Pancreas (tissue), 10 donors: ENCODE measurements at places on chromosomes 3 and 15. TPM values are rescaled to one million over a fixed set of nuclear protein-coding genes. Genes with fewer than 3 reads are reported as not detected.

Gene SLC22A13
- not detected for total RNA-seq

Gene NR1I2
- total RNA-seq = 0.12 TPM

Gene MIX23
- total RNA-seq = 12.9 TPM

Gene GNL3
- total RNA-seq = 33.8 TPM

Gene REC114
- total RNA-seq = not detected

Gene CADPS
- 16.1 TPM for total RNA-seq

Gene PARP15
- total RNA-seq = 0.16 TPM

Gene EPM2AIP1
- total RNA-seq = 8.7 TPM

DNA sequence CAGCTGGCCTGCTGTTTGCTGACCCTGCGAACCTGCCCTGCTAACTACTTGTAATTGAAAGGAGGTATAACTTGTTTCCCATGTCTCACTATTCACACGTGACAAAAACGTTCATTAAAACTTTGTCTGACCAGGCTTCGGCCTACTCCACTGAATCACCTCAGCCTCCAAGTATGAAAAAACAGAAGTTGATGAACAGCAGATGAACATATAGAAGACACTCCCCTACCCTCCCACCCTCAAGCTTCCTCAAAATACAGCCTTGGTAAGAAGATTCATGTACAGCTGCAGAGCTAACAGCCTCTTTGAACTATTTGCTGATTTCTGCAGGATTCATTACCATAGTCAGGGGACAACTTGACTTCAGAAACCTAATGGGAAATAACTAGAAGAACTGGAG is 10.7 kb downstream of the RBM15B start:
- no peak for DNase-seq

- no peak for DNase-seq
These were observed 330.9 kb upstream of the C2CD4B start for GRCh38 chr15:62495670-62496614.

GRCh38 chr3:36124118-36124796 is 256.0 kb upstream of the STAC start:
- DNase-seq = no peak

DNA sequence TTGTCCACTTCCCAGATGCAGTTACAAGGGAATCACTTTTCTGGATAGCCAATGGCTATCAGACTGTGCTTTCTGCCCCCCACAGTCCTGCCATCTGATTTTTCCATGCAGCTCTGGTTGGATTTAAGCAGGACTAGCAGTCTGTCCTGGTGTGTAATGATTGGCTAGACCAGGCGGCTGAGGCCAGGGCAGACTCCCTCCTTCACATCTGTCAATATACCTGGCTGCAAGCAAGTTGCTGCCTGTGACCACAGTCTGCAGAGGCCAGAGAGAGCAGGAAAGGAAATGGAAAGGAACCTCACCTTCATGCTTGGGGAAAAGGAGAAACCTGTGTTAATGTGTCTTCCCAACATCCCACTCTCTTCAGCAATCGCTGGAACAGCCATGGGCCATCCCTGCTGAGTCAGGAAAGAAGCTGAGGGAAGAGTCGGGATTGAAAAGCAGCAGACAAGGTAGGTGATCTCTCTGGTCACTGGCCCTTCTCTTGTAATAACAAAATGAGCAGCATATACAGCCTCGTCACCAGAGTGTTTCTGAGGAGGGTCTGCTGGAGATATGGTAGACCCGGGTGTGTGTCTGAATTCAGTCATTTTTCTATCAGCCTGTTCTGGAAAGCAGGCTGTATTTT is 126.7 kb upstream of the PHLDB2 start:
- peak; percentile 77 for DNase-seq

GRCh38 chr3:39107388-39108199 is at the start of the genes GORASP1 and TTC21A:
Gene GORASP1 (minus strand): TSS chr3:39107627. CDS start chr3:39107541, 86 bp downstream.
Gene TTC21A (plus strand): TSS chr3:39107680. CDS start chr3:39107838, 158 bp downstream.
- DNase-seq = peak; percentile 85

GRCh38 chr15:62832231-62832630 is 210.3 kb upstream of the TPM1 start:
- no peak for DNase-seq

DNA sequence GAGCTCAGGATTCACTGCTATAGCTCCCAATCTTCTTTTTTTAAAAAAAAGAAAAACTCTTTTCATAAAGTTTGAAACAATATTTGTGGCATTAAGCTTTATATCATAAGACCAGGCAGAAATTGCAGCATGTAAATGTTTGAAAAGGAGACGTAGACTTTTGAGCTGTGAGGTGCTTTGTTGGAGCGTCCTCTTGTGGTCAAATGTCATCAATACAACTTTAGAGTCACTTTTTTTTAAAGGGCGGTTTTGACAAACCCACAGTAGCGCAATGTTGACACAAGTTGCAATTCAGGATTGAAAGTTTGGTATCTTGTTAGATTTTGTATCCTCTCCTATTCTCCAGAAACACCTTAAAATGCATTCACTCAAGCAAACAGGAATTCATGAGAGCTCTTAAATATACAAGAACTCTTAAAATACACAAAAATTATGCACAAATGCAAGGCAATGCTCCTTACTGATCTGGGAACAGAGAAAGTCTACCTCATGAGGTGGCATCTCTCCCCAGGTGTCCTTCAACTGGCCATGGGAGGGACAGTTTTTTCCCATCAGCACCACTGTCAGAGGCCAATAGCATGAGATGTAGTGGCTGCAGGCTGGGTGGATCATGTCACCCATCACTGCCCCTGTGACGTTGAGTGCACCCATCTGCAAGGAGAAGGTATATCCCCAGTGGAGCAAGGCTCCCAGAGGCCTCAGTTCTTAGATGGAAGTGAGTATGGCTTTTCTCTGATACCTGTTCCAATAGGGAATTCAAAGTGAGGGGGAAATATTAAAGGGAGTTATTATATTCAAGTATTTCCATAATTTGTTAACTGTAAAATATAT is 70.7 kb downstream of the ANXA2 start:
- DNase-seq = no peak

DNA sequence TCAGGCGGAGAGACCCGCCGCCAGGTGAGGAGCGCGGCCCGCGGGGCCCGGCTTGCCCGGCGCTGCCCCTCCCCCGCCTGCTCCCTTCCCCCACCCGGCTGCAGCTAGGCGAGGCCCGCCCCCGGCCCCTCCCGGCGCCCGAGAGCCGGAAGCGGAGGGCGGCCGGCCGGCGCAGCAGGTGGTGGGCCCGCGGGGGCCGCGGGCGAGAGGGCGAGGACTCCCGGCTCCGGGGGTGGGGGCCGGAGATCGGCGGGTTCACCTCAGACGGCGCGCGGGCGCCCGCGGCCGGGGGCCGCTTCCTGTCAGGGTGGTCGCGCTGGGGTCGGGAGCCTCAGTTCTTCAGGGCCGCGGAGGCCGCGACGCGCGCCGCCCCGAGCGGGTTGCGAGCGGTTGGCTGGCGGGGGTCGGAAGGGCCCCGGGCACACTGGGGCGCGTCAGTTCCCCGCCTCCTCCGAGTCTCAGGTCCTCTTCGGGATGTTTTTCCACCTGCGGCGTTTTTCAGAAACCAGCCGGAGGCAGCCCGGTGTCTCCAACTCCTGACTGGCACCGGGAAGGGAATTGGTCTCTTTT is 395 bp downstream of the ZFAND6 start:
- DNase-seq = no peak

- no peak for DNase-seq
These were observed 43.2 kb downstream of the TMEM45A start for GRCh38 chr3:100535610-100535943.

GRCh38 chr3:55282994-55283393 is 204.1 kb downstream of the WNT5A start:
- DNase-seq = no peak

GRCh38 chr3:63662500-63662899 is 10.0 kb downstream of the SNTN start:
- no peak for DNase-seq

DNA sequence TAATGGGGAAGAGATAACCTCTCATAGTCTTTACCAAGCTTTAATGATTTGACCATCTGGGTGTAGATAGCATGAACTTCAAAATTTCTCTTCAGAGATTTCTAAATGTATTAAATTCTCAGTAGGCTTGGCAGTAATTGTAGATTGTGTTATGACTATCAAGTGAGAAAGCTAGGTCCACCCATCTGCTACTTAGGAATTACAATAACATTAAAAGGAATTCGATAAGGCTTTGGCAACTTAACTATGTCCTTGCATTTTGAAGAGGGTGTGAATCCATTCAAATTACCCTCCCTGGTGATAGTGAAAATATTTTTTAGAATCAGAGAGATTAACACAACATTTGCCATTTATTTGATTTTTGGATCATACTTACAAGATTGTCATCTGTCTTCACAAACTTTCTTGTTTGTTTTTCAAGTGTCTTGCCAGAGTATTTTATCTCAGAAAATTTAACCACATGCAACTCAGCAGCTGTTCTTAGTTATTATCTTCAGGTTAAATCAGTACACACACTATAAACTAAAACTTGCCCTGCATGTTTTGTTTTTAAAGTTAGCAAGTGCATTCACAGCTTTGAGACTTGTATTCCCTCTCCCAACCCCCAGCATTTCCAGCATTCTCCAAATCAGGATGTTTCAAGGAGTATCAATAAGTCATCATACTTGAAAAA is 69.6 kb upstream of the COL8A1 start:
- DNase-seq = no peak

DNA sequence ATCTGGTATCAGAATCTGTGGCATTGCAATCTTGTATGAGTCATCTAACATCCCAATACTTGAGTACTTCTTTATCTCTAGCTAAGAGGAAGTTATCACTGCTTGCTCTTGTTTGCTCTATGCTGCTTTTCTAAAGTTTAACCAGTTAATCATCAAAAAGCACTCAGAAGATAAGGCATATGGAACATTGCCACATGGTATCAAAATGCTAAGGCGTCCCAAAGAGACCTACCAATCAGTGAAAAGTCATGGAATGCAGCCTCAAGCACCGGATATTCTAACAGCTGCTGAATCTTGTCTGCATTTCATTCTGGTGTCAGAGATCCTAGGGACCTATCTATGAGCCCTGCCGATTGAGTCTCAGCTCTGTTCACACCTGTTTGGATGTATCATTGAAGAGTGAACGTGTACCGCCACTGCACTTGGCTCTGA is 192.8 kb downstream of the ARPP21 start:
- DNase-seq = no peak

DNA sequence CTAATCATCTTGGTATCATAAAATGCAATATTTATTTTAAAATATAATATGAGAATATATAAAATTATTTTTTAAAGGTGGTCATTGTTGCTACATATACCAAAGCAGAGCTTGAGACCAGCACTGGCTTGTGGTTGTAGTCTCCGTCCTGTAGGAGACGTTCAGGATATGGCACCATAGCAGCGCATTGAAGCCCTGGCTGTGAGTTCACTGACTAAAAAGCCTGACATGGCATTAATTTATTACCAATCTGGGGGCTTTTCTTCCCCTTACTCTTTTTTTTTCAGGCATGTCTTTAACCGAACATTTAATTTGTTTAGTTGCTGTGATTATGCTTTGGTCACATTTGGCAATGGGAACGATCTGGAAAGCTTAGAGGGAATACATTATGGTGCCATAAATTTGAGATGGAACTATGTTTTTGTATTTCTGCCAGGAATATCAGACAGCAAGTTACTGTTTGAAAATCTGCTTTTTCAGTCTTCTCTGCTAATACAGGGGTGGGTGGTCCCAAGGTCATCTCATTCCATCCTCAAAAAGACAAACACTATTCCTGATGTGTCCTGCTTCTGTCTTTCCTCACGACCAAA is 108.5 kb downstream of the ZIC4 start:
- DNase-seq = no peak

DNA sequence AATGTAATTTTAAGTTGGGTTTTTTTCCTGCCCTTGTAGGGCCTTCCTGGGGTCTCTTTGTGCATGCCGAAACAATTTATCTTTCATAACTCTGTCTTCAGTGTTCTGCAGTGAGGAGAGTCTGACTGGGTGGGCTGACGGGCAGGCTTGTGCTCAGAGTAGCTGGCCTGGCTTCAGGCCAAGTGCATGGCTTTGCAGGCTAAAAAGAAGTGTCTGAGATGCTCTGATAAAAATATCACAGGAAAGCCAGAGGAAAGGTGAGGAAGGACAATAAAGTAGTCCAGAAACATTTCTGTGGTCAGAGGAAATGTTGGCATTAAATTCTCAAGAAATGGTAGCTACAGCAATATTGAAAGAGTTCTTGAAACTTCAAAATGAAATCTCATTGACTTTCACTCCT is 25.5 kb downstream of the ST3GAL6 start:
- DNase-seq = no peak
